Osteoblast (primary cell): ENCODE measurements at places on chromosomes 3 and 15. TPM values are rescaled to one million over a fixed set of nuclear protein-coding genes. Genes with fewer than 3 reads are reported as not detected.

Gene IGDCC3
- 0.29 TPM in 1 of 2 replicates, not detected in the other for total RNA-seq

Gene FANCD2OS
- total RNA-seq, result not detected in 2 replicates

Gene ANKRD63
- not detected in 2 replicates for total RNA-seq

DNA sequence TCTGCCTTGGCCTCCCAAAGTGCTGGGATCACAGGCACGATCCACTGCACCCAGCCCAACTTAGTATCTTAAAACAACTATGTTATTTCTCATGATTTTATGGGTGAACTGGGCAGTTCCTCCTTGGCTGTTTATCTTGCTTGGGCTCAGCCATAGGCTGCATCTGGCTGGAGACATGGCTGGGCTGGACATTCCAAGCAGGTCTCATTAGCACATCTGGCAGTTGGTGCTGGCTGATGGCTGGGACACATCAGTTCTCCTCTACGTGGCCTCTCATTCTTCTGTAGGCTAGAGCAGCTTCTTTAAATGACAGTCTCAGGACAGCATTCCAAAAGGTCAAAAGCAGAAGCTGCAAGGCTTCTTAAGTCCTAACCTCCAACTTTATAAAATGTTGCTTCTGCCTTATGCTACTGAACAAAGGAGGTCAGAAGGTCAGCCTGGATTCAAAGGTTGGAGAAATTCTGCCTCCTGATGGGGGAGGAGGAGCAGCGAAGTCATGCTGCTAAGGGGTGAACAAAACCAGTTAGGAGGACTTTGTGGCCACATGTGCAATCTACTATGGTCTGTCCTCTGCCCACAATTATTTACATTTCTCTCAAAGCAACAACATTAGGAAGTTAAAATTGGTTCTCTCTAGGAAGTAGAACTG lies 144.0 kb downstream of the AQP9 start:
- no peak for DNase-seq

GRCh38 chr3:158443632-158444031 lies 127.4 kb upstream of the MLF1 start:
- no peak for DNase-seq

GRCh38 chr3:20480786-20481365 lies 294.9 kb upstream of the SGO1 start:
- DNase-seq, result no peak

DNA sequence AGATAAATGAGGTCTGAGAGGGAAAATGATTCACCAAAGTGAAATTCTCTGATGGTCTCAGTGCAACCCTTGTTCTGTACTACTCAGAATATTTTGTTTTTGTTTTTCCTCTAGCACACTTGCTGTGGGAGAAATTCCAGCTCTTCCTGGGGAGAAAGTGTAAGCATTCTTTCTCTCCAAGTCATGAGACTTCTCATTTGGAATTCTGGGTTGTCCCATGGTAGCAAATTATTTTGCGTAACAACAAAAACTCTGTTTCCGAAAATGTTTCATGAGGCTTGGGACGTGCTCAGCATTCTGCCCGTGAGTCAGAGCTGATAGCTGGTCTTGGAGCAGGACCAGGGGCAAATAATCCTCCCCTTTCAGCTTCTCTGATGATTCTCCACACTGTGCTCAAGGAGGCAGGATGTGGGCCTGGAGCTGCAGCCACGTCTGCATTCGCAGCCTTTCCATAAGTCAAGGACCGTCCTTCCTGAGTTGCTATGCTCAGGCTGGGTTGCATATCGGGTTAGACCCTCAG lies 70.3 kb downstream of the SENP2 start:
- peak; percentile 95 for DNase-seq

GRCh38 chr3:37450561-37450960 lies 276.2 kb upstream of the LRRFIP2 start:
- no peak for DNase-seq

GRCh38 chr3:71397046-71397445 lies 186.5 kb downstream of the FOXP1 start:
- peak; percentile 58 for DNase-seq

GRCh38 chr3:39415983-39416382 lies 9.5 kb downstream of the RPSA start:
- DNase-seq, result peak; percentile 39

DNA sequence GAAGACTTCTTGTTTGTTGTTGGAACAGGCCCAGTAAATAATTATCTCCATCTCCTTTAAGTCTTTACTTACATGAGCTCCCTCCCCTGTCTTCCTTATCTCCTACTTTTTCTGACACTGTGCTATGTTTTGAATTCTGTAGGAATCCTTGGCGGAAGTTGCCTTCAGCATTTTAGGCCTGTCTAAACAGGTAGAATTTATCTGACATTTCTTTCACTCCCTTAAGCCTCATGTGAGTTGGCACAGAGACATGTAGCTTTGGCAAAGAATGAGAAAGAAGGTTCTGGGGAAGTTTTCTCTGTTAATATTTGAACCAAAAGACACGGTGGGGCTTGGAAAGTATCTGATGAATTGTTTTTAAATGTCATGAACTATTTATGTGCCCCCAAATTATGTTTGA lies 8.1 kb downstream of the MCTP2 start:
- no peak for DNase-seq

DNA sequence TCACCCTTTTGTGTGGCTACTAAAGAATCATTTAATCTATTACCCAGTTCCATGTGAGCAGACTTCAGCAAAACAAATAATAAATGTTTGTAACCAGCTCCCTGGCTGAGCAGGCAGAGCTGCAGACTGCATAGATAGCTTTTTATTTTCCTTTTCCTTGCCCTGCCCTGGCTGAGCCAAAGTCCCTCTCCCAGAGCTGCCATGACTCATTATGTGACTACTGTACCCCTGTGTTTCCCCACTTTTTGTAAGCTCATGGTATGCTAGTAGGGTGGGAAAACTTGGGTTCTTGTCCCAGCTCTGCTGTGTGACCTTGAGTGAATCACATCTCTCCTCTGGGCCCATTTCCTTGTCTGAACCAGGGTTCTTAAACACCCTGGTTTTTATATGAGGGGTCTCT lies 127.5 kb downstream of the CLSTN2 start:
- DNase-seq, result no peak

DNA sequence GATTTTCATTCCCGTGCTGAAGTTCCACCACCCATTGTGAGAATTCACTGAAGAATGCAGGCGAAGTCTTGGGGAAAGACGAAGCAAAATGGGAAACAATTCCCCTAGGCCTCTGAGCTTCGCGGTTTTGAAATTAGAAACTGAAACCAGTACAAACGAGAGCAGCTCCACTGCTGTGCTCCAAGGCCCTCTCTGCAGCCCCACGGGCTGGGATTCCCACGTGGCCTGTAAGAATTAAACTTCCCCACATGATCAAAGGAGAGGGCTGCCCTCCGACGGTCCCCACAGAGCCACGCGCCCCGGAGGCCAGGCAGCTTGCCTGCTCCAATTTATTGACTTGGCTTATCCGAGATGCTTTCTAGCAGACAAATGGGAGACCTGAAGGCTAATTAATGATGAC lies 144.0 kb downstream of the GREM1 start:
- peak; percentile 69 for DNase-seq
